ENCODE measurements at places on chromosomes 6 and 20.

GRCh38 chr6:151704383-151704782 lies 103.1 kb upstream of the ESR1 start:
- no peak for DNase-seq

- DNase-seq: no peak
Observed at GRCh38 chr6:128071212-128071611, 170.4 kb upstream of the THEMIS start.

DNA sequence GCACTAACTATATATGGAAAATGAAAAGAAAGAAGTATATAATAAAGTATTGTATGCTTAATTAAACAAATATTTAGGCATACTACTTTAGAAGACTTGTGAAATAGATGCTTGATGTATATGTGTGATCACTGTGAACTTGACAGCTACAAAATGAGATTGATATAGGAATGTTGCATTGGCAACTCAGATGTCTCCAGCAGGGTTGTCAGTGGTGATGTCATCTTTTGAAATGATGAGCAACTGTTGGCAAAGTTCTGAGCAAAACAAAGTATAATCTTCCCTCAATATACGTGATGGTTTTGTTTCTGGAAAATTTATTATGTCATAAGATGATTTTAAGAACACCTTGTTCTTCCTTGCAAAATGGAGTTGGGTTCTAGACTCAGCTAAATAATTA lies 133.8 kb downstream of the ARID1B start:
- no peak for DNase-seq

DNA sequence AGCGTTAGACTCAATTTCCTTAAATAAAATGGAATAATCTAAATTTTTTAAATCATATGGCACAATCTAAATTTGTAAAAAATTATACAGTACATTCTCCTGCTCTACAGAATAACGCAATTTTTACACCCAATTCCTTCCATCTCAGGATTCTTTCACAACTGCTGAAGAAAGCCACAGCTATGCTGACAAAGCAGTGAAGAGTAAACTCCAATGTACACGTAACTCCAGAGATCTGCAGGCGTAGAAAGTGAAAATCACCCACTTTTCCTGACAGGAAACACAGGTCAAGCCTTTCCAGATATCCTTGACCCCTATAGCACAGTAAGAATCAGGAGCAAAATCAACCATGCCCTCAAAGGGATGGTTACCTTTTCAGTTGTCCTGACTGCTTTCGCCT lies 27.4 kb downstream of the EPHA7 start:
- no peak for DNase-seq
